ENCODE measurements at places on chromosomes 12 and 14. TPM values are rescaled to one million over a fixed set of nuclear protein-coding genes. Genes with fewer than 3 reads are reported as not detected.

KCNK10 gene
- 0.10 TPM for total RNA-seq

KRT2 gene
- total RNA-seq = 1.7 TPM

NELL2 gene
- 414 TPM for total RNA-seq

CLEC4C gene
- 3.5 TPM for total RNA-seq

CCT2 gene
- total RNA-seq = 110 TPM

RILPL2 gene
- 5.5 TPM for total RNA-seq

TMEM253 gene
- not detected for total RNA-seq

ARL6IP4 gene
- 137 TPM for total RNA-seq

TAS2R13 gene
- 2.1 TPM for total RNA-seq

LARP4 gene
- total RNA-seq = 34.0 TPM

CLEC2B gene
- 86.8 TPM for total RNA-seq

POTEG gene
- not detected for total RNA-seq

KCNMB4 gene
- total RNA-seq = 0.31 TPM

PIK3C2G gene
- not detected for total RNA-seq

PTPRO gene
- total RNA-seq = 16.2 TPM

MANSC1 gene
- 0.97 TPM for total RNA-seq

TAS2R8 gene
- not detected for total RNA-seq

RNASE9 gene
- not detected for total RNA-seq

TPH2 gene
- 0.16 TPM for total RNA-seq

GDF3 gene
- total RNA-seq = not detected

VRTN gene
- not detected for total RNA-seq

HAL gene
- total RNA-seq = 2.7 TPM

CPSF6 gene
- 96.5 TPM for total RNA-seq

NYNRIN gene
- 1.3 TPM for total RNA-seq

SMIM41 gene
- total RNA-seq = not detected

KCNC2 gene
- not detected for total RNA-seq

GPRC5D gene
- 0.29 TPM for total RNA-seq

PRPH gene
- not detected for total RNA-seq

SERPINA10 gene
- not detected for total RNA-seq

ARF3 gene
- total RNA-seq = 48.7 TPM

LAG3 gene
- 5.6 TPM for total RNA-seq

TMEM233 gene
- total RNA-seq = not detected

SIX6 gene
- not detected for total RNA-seq

KRT86 gene
- not detected for total RNA-seq

PNP gene
- 82.1 TPM for total RNA-seq

ZFP36L1 gene
- total RNA-seq = 119 TPM

CCDC177 gene
- total RNA-seq = not detected

PPFIA2 gene
- not detected for total RNA-seq

KCNH3 gene
- total RNA-seq = 0.99 TPM

RNASE1 gene
- not detected for total RNA-seq

OR10G3 gene
- total RNA-seq = not detected

CELA1 gene
- 1.1 TPM for total RNA-seq

CLEC14A gene
- not detected for total RNA-seq

HOXC13 gene
- not detected for total RNA-seq
